ENCODE measurements at places on chromosomes 11 and 22.

DNA sequence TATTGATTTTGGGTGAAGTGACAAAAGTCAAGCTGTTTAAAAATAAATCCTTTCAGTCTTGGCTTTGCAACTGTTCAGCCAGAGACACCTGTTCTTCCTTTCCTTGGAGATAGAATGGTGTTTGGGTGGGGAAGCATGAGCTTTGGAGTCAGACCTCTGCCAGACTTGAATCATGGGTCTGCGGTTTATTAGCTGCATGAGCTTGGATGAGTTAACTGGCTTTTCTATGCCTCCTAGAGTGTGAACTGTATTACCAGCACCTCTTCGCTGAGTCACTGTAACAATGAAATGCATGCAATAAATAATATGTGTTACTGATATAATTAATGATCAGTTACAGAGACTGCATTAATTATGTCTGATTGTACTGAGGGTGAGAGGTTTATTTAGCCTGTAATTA is 13.5 kb upstream of the MYEOV start:
- DNase-seq = peak; percentile 91

DNA sequence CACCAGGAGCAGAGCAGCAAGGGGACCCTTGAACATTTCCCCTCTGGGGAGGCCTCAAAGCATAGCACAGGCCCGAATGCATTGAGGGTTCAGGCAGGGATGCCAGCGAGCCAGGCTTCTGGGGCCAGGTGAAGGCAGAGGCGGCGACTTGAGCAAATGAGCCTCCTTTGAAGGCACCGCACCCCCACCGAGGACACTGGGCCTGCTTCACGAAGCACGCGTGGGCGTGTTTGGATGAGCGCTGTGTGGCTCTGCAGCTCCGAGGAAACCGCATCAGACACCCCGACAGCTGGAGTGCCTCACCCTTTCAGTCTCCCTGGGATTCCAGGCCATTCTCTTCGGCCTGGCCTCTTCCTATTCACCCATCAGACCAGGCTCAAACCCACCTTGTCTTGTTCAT is 301.8 kb downstream of the NTM start:
- DNase-seq = no peak

DNA sequence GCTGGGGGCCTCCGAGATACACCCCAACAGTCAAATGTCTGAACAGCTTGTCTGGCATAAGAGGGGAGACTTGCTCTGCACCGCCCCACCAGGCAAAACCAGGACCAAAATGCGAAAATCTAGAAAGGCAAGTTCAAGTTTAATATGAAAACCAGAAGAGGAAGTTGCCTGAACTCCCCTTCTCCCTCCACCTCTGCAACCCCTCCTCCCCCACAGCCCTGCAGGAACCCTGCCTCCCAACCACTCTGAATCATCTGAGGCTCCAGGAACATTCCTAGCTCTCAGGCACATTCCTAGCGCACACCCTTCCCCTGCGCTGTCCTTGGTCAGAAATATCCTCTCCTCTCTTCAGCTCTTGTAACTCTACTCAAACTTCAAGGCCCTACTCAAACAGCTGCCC is 36.7 kb downstream of the ISX start:
- DNase-seq = peak; percentile 22

GRCh38 chr11:66718320-66718971 is 10.6 kb downstream of the SPTBN2 start:
- DNase-seq = no peak

- DNase-seq = no peak
Measured at GRCh38 chr11:19447150-19447566, 206.4 kb upstream of the E2F8 start.

GRCh38 chr11:112631333-112631732 is 329.9 kb upstream of the NCAM1 start:
- no peak for DNase-seq

DNA sequence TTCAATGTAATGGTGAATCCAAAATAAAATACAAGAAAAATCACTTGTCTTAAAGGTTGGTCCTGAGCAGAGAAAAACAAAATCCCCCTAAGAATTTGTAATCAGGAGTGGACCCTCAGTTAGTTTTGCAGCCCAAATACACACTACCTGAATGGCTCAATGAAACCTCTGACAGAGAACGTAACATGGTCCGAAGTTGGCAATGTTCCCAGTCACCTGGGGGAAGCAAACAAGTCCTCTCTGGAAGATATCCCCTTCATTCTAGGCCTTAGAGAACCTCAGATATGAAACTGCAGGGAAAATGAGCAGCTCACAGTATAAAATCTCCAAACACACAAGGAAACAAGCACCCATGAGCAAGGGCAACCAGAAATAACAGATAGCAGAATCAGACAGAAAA is 58.2 kb downstream of the MORC2 start:
- DNase-seq = no peak

- no peak for DNase-seq
Measured at GRCh38 chr11:134474942-134475341, 62.9 kb upstream of the B3GAT1 start.

DNA sequence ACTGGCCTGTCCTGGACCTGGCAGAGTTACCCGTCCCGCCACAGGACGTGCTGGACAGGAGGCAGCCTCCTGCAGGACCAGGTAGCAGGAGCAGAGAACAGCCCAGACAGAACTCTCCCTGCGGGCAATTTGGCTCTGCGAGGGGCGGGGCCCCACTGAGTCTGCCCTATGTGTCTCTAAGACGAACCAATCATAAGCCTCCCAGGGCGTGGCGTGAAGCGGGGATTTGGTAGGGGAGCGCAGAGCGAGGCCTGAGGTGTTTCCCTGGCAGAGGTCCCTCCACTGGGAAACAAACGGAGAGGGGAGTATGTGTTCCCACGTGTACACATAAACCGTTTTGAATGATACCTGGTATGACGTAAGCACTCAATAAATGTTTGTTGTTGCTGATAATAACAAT is 7.4 kb downstream of the CD82 start:
- DNase-seq = no peak

GRCh38 chr22:49576241-49577141 is 251.2 kb downstream of the BRD1 start:
- no peak for DNase-seq

DNA sequence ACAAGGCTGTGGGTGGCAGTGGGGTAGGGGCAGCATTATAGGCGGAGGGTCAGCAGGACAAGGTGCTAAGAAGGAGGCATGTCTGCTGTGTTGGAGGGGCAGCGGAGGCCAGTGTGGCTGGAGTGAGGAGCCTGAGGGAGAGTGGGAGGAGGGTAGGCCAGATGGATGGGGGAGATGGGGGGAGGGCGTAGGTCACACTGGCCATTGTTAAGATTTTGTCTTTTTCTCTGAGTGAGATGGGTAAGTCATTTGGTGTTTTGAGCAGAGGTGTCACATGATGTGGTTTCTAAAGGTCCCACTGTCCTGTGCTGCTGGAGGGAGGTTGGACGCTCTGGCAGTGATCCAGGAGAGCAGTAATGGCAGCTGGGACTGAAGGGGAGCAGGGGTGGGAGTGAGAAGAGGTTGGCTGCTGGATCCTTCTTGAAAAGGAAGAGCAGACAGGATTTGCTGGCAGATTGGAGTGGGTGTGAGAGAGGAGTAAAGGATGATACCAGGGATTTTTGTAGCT is 9.8 kb downstream of the PPP6R3 start:
- no peak for DNase-seq

- DNase-seq = no peak
Measured at GRCh38 chr11:94089341-94089740, 39.3 kb upstream of the PANX1 start.

- peak; percentile 94 for DNase-seq
Measured at GRCh38 chr11:61816736-61817455, at the start of gene FADS1. Gene FADS1, minus strand, starts transcription at chr11:61817003. Its CDS starts 74 bp downstream, at chr11:61816929.

DNA sequence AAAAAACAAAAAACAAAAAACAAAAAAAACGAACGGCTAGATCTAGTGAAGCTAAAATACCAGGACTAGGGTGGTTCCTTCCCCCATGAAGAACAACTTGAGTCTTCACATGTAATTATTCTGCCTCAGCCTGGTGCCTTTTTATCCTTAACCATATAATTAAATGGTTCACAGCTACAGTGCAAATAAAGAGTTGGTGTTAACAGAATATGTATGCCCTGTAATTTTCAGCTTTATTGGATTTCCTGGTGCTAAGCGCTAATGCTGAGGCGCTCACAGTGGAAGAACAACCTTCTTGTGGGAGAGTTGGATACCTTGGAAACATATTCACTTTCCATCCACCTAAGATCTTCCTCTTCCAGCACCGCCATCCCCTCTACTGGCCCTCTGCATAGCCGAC is 158.5 kb upstream of the SORL1-AS1 start:
- DNase-seq = no peak

DNA sequence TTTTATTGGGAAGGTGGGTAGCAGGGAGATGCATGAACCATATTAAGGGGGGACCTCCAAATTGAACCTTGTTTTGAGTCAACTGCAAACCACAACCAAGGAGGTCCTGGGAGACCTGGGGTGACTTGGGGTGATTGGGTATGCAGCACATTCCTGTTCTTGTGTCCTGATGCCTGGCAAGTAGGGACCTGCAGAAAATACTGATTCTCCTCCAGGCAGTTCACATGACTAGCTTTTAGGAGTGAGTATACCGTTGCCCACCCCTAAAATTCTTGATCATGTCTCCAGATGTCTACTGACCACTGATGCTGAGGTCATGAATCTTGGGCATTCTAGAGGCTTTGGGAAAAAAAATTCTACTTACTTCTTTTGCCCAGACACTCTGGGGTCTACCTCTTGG is 6.3 kb downstream of the EHF start:
- DNase-seq = no peak

GRCh38 chr11:44634401-44635281 is 69.2 kb downstream of the CD82 start:
- peak; percentile 75 for DNase-seq

GRCh38 chr11:10481560-10482349 is 26.7 kb downstream of the AMPD3 start:
- DNase-seq = no peak

DNA sequence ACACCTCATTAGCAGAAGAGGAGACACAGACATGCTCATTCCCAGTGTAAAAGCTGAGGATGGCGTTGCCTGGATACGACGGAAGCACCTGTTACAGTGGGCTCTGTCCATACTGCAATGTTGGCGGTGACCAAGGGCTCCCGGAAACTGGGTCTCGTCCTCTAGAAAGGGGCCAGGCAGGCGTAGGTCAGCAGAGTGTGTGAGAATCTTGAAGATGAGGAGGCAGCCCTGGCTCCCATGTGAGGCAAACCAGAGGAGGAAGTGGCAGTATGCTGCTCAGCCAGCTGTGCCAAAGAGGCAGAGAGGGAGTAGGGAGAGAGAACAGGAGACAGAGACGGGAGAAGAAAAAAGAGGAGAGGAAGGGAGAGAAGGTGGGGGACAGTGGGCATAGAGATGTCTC is 10.3 kb downstream of the LTO1 start:
- no peak for DNase-seq

GRCh38 chr11:14370496-14370895 is 11.5 kb upstream of the RRAS2 start:
- DNase-seq = no peak

GRCh38 chr11:57597916-57598830 is 688 bp downstream of the SERPING1 start:
- peak; percentile 54 for DNase-seq

DNA sequence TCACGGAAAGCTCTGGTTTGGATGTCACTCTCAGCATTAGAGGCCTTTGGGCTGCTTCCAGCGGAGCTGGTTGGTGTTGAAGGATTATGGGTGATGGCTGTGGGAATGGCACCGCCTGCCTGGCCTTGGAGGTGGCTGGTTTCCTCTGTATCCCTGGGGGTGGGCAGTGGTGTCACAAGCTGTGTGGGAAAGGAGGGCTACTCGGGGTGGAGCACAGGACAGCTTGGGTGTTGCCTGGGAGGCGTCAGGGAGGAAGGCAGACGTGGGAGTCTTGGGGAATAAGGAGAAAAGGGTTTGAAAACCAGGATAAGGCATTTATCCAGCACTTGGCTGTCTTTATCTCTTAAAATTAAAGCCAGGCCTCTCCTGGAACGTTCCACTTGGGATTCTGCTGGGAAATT is 71.8 kb downstream of the ADAMTS15 start:
- peak; percentile 18 for DNase-seq

- no peak for DNase-seq
Measured at GRCh38 chr11:71183878-71184277, 68.5 kb downstream of the SHANK2 start.

- no peak for DNase-seq
Measured at GRCh38 chr11:14977101-14977880, 5.1 kb upstream of the CALCA start.

GRCh38 chr11:73716153-73717056 is 44.5 kb downstream of the RAB6A start:
- no peak for DNase-seq

DNA sequence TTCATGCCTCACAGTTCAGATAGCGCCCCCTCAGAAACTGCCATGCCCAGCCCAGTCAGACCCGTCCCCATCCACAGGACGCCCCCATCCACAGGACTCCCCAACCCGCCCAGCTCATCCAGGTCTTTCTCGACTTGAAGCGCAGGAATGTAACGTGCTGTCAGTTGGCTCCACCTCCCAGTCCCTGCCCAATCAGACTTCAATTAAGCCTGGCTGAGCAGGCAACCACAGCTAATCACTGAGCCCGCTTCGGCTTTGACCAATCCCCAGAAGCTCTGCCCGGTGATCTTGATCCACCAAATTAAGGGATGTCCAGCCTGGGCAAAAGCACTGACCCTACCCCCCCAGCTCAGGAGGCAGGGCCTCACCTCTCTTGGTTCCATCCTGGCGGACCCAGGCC is 10.5 kb upstream of the MFNG start:
- peak; percentile 60 for DNase-seq

DNA sequence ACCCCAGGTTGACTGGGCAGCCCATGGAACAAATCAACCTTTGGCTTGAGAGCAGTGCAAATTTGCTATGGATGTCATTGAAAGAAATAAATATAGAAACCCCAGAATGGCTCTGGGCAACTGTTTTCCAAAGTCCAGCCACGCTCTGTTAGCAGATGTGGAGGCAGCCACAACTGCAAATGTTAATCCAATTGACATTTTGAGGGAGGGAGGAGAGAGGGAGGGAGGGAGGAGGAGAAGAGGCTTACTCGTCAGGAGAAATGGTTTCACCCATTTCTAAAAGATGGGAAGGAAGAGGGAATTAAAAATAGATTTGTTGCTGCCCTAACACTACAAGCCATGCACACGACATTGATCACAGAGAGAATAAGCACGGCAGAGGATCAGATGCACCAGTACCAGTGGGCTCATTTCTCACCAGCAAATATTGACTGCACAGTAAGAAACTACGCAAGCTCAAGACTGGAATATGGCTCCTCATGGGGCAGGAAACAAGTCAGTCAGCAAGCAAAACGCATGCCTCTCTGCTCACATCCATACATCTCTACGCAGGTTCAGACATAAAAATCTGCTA is 229.1 kb downstream of the LARGE1 start:
- DNase-seq = no peak

GRCh38 chr22:31295831-31296657 is 3.8 kb upstream of the PIK3IP1 start:
- no peak for DNase-seq

GRCh38 chr22:48353116-48353947 is 1474.3 kb downstream of the BRD1 start:
- DNase-seq = peak; percentile 77

DNA sequence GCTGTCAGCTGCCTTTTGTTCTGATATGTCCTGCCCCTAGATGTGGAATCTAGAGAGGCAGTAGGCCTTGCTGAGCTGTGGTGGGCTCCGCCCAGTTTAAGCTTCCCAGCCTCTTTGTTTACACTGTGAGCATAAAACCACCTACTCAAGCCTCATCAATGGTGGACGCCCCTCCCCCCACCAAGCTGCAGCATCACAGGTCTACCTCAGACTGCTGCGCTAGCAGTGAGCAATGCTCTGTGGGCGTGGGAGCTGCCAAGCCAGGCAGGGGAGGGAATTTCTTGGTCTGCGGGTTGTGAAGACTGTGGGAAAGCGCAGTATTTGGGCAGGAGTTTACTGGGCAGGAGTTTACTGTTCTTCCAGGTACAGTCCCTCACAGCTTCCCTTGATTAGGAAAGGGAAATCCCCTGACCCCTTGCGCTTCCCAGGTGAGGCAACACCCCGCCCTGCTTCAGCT is 98.5 kb downstream of the SMCO4 start:
- no peak for DNase-seq

Data from fibroblast of skin of scalp (primary cell).